ENCODE measurements at places on chromosomes 5 and 9. TPM values are rescaled to one million over a fixed set of nuclear protein-coding genes. Genes with fewer than 3 reads are reported as not detected.

Gene SLC25A2
- not detected for total RNA-seq

Gene ADAMTSL2
- not detected for total RNA-seq

DNA sequence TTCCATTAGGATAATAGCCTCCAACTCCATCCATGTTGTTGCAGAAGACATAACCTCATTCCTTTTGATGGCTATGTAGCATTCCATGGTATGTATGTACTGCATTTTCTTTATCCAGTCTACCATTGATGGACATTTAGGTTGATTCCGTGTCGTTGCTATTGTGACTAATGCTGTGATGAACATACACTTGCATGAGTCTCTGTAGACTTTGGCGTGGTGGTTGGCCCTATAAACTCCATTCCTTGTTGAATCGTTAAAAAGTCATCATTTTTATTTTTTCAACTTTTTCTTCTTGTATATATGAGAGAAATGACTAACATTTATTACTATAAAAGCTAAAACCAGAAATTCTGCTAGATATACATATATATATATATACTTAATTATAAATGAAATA is 1491.9 kb upstream of the CDH6 start:
- DNase-seq = no peak

DNA sequence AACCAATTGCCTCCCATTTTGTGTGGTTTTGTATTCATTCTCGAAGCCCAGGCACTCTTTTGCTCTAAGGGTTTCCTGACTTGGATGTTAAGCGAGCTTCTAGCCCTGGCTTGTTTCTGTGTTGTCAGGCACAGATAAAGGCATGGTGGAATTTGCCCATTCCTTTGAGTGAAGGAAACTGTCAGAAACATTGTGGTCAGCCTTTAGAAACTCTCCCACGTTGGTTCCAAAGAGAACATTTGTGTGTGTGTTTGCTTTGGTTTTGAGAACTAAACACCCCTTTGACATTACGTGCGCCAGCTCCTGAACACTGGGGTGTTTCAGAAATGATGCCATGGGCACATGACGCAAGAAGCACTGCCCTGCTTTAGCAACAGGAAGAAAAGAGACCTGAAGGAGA is 320.9 kb downstream of the NTRK2 start:
- peak; percentile 97 for DNase-seq
